GM23338 (cell line): ENCODE measurements at places on chromosomes 7 and 10.

DNA sequence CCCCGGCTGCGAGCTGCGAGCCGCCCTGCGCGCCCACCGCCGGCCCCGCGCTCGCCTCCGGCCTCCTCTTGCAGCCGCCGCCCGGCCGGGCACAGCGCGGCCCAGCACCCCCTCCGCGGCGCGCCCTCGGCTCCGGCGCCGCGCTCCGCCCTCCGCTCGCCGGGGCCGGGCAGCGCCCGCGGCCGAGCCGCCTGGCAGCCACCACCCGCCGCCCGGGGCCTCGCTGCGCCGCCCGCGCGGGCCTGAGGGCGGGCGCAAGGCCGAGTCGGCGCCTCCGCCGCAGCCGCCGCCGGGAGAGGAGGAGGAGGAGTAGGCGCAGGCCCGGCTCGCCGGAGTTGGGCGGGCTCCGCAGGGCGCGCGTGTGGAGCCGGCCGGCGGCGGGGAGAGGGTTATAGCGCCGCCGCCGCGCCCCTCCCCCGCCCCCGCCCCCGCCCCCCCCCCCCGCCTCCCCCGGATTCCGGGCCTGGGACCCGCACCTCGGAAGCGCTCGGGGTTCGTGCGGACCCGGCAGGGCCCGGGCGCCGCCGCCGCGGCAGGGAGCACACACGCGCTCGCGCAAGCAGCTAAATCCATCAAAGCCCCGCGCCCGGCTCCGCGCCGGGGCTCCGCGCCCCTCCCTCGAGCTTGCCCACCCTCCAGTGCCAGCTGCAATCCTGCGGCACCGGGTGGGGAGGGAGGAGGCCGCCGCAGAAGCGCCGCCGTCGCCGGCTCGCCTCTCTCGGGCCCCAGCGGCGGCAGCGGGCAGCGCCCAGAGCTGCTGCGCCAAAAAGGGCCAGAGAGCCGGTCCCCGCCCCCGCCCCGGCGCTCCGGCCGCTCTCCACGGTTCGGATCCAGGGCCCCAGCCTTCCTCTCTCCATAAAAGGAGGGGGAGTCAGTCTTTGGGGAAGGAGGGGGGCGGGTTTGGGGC lies at the start of gene PDGFA:
TSS of gene PDGFA (minus strand) at position 363 of the 907 bp plus-strand sequence. CDS start 845 bp downstream, outside the sequence.
- DNase-seq, result peak; percentile 87

- DNase-seq, result no peak
Measured at GRCh38 chr7:47390914-47391313, 191.0 kb downstream of the TNS3 start.

DNA sequence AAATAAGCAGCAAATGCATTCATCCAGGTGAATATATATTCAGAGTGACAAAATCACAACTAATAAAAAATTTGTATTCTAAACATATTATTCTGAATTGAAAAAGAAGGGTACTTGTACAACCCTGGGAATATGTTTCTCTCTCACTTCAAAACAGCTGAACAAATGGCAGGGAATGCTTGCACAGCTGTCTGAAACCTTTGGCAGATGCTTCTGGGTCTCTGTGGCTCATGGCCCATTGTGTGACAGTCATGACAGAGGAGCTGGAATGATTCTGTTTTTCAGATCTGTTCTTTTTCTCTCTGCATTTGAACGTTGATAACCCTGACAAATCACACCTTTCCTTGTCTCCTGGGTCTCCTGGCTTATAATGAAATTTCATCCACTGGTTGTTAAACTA lies 275.7 kb upstream of the FZD1 start:
- DNase-seq, result no peak

DNA sequence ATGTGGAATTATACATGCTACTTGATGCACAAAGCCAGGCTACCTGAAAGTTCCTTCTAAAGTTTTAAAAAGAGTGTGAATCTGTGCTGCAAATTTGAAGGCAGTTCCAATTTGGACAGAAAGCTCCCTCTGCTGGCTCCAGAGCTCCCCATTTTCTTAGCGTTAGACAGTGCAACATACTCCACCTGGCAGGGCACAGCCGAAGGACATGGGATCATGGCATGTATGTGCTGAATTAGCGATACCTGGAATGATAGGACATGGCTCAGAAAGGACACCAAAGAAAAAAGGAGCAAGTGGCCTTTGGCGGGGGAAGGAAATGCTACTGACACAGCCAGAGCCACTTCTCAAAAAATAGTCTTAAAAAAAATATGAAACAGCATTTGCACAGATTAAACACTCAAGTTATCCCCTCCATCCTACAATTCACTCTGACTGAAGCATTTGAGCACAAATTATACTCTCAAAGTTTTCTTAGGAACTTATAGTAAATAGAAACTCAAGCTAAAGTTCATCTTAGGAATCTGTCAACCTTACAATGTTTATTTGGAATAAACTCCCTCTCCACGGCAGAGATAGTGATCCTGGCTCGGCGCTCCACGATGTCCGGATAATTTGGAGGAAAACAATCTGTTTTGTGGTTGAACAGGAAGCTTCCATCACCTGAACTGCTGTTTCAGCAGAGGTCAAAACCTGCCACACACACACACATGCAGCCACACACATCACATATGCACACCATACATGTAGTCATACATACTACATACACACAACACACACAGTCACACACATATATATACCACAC lies 80.0 kb downstream of the C7orf25 start:
- peak; percentile 63 for DNase-seq

- DNase-seq, result no peak
Measured at GRCh38 chr10:47107007-47107747, 192.8 kb upstream of the GDF10 start.

DNA sequence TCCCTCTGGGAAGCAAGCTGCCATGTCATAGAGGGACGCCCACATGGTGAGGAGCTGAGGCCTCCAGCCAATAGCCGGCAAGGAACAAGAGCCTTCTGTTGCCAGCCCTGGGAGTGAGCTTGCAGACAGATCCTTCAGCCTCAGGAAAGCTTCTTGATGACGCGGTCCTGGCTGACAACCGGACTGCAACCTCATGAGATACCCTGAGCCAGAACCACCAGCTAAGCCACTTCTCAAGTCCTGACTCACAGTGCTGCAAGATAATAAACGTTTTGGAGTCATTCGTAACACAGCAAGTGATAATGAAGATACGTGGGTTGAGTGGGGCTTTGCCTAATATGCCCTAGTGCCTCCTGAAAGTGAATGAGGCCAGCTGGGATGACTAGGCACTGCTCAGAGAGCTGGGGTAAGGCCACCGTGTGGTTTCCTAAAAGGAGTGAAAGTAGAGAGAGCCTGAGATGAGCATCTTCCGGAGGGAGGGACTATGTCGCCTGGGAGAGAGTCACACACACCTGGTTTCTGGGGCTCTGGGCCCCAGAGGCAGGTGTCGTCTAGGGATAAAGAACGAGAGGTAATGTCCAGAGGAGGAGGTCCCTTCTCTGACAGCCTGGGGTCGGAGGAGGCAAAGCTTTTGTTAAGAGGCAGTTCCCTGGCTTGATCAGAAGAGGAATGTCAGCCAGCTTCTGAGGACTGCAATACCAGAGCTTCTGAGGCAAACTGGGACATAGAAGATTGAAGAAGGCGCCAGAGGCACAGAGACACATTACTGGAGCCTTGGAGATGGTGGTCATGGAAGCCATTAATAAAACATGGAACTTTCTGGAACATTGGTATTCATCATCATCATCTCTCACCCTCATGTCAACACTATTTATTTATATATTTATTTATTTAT lies 53.6 kb downstream of the PYROXD2 start:
- DNase-seq, result no peak

DNA sequence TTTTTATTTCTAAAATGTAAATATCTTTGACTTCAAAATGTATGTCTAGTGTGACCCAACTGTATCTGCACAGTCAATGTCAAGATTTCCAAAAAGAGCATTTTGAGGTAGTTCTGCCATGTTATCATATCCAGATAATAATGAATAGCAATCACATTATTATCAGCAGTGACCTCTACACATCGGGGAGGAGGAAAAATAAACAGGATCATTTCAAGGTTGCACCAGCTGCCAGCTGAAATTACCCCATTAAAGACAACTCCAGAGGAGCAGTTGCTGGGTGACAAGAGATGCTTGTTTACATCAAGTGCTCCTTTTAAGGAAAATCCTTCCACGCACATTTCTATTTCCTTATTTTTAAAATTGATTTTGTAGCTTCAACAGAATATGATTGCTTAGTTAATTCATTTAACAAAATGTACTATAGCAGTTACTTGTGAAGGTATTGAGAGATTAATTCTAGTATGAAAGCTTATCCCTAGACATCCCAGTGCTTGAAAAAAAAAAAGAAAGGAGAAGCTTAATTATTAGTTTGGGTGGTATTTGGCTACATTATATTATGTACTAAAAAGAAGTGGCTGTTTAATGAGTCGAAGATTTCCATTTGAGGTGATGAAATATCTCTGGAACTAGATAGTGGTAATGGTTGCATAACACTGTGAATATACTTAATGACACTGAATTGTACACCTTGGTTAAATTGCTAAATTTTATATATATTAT lies 19.3 kb upstream of the SLC35G1 start:
- no peak for DNase-seq

- DNase-seq, result no peak
Measured at GRCh38 chr10:132373241-132373955, 23.6 kb upstream of the PWWP2B start.

DNA sequence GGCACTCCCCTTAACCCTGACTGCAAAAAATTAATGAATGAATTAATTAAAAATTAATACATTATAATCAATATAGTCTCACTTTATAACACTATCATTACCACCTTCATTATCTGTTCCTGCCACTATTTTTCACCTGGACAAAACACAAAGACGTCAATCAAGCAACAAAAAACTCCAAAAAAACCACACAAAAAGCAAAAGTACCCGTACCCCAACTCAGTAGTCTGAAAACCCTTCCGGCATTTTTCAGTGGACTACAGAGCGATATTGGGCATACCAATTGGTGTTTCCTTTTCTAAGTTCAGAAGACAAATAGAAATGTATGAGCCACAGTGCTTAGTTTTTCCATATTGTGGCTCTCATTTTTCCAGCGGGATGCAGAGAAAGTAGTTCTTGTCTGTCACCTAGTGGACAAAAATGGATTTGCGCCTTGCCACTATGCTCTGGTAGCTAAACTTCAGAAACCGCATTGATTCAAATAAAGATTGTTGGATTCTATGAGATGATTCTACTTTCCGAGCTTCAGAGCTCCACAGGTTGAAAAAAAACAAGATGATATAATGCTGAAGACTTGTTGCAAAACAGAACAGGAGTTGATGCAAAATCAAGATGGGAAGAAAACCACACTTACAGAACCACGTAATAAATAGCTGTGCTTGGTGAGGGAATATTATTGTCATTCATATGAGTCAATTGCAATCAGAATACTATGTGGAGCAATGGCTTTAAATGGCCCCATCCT lies 50.6 kb upstream of the ITGB1 start:
- DNase-seq, result peak; percentile 90

DNA sequence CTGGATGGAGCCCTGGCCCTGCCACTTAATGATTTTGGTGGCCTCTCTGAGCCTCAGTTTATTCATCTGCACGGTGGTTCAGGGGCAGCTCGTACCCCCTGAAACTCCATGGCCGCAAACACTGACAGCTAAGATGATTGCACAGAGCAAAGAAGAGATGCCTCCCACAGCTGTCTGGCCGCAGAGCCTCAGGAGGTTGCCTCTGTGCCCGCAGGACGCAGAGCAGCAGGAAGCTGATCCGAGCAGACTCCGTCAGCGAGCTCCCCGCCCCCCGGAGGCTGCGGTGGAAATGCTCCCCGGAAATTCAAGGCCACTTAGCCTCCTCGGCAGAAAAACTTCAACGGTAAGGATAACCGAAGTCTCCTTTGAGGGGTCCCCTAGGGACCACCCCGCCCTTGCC lies 30.2 kb upstream of the C10orf53 start:
- DNase-seq, result peak; percentile 75

- DNase-seq, result no peak
Measured at GRCh38 chr10:126250527-126251310, 137.6 kb downstream of the ADAM12 start.

- DNase-seq, result peak; percentile 52
Measured at GRCh38 chr7:141954334-141954733, 7.6 kb upstream of the CLEC5A start.

GRCh38 chr7:23242935-23243334 lies 3.6 kb upstream of the GPNMB start:
- no peak for DNase-seq

DNA sequence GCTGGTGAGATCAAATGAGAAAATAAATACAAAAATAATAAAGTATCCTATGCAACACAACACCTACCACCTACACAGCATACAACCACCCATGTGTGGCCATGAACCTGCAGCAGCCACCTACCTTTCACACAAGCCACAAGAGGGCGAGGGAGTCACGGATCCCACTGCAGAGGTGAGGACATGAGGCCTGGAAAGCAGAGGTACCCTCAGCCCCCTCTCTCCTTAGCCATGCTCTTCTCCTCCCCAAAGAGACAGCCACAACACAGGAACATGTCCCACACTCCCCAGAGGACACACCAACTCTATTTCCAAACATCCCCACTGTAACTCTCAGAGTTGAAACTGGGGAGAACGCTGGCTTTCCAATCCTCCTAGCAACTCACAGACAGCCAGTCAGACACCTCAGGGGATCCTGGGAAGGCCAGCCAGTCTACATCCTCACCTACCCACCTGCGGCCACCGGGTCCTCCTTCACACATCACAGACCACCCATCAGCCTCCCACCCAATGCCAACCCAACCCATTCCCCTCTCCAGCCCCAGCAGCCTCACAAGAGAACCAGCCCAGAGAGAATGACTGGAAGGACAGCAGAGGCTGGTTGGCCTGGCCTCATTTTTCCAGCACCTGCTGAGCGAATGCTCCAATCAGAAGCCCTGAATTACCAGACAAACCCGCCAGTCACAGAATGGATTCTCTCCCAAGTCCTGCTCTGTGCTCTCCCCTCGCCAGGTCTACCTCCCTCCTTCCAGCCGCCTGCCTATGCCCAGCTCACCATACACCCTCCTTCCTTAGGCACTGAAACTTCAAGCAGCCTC lies 18.4 kb downstream of the DLG5 start:
- peak; percentile 75 for DNase-seq

- DNase-seq, result peak; percentile 97
Measured at GRCh38 chr7:134778941-134779740, at the start of gene CALD1. Gene CALD1, plus strand, starts transcription at chr7:134779634. Its CDS starts 88,100 bp downstream, at chr7:134867734.

DNA sequence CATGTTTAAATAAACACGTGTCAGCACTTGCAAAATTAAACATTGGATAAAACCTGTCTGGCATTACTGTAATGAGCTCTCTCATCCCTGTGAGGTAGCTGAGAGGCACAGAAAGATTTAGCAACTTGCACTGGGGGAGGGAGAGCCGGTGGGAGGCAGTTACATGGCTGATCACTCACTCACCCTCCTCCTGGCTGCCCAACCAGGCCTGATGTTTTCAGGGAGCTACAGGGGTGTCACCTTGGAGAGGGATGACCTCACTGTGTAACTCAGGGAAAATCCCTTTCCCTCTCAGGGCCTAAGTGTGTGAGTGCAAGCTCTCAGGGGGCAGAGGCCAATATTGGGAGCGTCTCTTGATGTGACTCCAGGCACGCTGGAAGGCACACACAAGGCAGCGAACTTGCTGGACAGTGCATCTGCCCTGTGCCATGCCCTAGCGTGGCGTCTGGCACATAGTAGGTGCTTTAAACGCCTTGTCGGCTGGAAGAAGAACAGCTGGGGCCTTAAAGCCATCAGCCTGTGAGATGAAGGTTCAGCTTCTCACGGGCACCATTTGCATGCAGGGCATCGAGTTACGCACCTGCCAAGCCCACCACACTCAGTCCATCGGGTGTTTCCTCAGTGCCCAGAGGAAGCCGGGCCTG lies 51.1 kb downstream of the ELFN1 start:
- no peak for DNase-seq
